ENCODE measurements at places on chromosomes 6 and 20.

GRCh38 chr20:38608188-38608587, 6.6 kb downstream of the ARHGAP40 start:
- DNase-seq: no peak

- no peak for DNase-seq
Measured at GRCh38 chr6:52741872-52742271, 21.4 kb downstream of the GSTA2 start.

- no peak for DNase-seq
Measured at GRCh38 chr20:55153001-55153645, 677.7 kb downstream of the DOK5 start.

- peak; percentile 32 for DNase-seq
Measured at GRCh38 chr20:20130399-20130798, 78.1 kb downstream of the CFAP61 start.

- DNase-seq: no peak
Measured at GRCh38 chr6:37485291-37485702, 14.4 kb downstream of the CCDC167 start.

GRCh38 chr20:5189917-5190316, 63.1 kb downstream of the CDS2 start:
- DNase-seq: no peak

- peak; percentile 12 for DNase-seq
Measured at GRCh38 chr6:30219244-30219643, 6.0 kb upstream of the TRIM26 start.

DNA sequence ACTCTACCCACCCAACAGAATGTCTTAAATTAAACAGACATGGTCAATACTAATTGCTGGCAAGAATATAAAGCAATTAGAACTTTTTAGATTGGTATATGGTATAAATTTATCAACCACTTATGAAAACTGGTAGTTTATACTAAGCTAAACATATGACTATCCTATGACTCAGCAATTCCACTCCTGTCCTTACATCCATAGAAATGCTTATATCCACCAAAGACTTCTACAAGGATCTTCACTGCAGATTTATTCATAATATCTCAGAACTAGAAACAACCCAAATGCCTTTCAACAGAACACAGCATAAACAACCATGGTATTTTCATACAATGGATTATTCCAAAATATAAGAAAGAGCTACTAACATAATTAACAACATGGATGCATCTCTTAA, 4.6 kb downstream of the ZNF184 start:
- DNase-seq: no peak

- DNase-seq: no peak
Measured at GRCh38 chr6:111941686-111942330, 68.6 kb upstream of the FYN start.

DNA sequence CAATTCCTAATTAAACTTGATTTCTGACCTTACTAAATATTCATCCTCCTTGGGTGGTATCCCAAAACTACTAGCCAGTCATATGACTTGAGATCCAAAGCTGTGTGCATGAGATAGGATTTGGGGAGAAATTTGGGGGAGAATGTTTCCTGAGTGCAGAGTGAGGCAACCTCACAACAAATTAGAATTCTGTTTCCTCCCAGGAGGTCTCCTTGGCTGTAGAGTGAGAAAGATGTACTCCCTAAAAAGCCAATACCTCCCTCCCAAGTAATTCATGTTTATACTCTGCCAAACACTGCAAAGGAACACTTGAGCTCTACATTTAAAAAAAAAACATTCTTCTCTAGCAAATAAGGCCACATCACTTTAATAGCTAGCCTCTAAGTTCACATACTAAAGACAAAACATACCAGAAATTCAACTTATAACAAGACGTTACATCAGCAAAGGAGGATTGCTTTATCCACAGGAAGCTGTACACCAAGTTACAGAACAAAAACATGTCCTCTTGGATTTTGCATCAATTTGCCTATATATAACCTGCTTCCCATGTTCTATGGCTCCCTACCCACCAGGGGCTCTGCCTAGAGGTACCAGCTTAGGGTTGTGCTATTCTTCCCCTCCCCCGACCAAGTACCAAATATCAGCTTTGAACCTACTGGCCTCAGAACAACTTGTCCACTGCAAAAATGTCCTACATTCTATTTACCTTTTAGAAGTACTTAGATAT, 15.4 kb upstream of the TMEM30A start:
- DNase-seq: no peak

DNA sequence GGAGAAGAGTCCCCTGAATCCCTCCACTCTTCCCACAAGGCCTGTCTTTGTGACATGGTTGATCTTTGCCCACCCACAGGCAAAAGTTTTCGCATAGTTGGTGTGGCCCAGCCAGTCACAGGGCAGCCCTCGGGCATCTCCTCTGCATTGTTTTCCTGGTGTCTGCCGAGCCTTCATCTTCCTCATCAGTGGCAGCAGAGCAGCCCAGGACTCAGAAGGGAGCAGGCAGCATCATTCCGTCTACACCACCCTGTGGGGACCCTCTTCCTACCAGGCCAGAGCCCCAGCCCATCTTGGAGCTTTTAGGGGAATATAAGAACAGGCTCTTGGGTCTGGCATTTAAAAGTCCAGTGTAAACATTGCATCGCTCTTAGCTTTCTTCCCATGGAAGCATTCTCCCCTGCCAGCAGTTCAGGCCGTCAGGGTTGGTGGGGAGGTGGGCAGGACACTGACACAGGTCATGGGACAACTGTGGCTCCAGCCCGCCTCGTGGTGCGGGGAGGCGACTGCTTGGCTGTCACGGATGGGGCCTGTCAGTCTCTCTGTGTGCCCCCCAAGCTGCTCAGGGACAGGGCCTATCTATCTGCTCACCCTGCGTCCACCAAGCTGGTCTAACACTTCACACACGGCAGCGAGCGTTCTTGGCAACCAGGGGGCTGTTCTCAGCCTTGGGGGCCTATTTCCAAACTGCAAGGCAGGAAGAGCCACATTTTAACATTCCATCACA, 38.3 kb downstream of the PDRG1 start:
- DNase-seq: no peak

- DNase-seq: no peak
Measured at GRCh38 chr20:3367089-3367488, 40.4 kb downstream of the DNAAF9 start.

GRCh38 chr6:3455147-3455568, 1.7 kb downstream of the SLC22A23 start:
- DNase-seq: no peak

GRCh38 chr6:157079771-157080170, 243.5 kb downstream of the TMEM242 start:
- DNase-seq: no peak

GRCh38 chr6:127510876-127511275, 8.3 kb downstream of the MTCL3 start:
- DNase-seq: no peak

Data from NCI-H524 treated with DMSO at 0.1 percent for 48 hours (cell line).